IPS DF 19.7 (cell line): ENCODE measurements at places on chromosomes 16 and 17.

DNA sequence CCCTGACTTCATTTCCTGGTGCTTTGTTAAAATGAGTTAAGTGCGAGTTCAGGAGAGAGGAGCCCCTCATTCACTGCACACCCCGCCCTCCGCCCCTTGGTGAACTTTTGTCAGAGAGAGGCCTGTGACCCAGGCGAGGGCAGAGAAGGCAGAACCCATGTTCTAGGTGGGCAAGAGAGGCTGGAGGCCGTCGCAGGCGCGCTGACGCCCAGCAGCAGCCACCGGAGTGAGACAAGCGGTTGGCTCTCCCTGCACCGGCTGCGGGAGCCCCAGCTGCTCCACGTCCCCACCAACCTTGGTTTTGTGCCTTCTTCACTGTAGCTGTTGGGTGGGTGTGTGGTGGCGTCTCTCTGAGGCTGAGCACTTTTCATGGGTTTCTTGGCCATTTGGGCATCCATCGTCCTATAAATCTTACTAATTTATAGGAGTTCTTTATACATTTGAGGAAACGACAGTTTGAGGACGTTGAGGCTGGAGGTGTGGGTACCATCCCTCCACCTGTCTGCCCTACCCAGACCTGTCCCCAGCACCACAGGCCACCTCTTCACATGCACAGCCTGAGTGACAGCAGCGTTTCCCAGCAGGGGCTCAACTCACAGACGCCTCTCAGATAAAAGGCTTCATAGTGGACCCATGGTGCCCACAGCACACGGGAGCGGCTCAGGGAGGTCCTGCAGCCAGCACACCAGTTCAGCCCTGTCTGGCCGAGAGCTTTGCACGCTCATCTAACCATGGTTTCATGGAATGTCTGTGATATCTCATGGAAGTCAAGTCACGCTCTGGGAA, 45.2 kb upstream of the CBFA2T3 start:
- DNase-seq = no peak

DNA sequence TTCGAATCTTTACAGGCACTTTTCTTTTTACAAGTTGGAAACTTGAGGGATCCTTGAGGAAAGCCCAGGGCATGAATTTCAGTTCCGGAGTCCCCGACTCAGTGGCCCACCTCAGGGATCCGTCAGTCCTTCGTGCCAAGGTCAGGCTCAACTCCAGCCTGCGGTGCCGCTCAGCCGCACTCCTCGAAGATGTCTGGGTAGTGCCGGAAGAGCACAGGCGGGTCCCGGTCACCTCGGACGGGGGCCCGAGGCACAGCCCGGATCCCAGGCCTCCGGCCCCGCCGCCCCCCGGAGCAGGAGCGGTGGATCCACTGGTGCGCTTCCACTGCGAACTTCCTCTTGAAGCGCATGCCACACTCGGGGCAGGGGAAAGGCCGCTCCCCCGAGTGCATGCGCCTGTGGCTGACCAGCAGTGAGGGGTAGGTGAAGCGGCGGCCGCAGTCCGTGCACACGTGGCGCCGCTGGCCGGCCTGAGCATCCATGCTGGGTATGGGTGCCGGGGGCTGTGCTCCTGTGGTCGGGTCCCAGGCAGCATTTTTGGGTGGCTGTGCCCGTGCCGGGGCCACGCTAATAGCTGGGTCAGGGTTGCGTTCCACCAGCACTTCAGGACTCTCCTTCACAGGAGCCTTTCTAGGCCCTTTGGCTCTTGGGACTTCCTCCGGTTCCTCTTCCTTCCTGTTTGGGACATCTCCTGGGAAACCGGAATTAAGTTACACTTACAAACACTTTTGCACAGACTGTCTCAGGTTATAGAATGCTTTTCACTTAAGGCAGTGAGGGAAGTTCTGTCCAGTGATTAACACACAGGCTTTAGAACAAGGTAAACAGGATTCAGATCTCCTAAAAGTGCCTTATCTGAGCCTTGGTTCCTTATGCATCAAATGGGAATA, 1.5 kb downstream of the ZNF688 start:
- no peak for DNase-seq

DNA sequence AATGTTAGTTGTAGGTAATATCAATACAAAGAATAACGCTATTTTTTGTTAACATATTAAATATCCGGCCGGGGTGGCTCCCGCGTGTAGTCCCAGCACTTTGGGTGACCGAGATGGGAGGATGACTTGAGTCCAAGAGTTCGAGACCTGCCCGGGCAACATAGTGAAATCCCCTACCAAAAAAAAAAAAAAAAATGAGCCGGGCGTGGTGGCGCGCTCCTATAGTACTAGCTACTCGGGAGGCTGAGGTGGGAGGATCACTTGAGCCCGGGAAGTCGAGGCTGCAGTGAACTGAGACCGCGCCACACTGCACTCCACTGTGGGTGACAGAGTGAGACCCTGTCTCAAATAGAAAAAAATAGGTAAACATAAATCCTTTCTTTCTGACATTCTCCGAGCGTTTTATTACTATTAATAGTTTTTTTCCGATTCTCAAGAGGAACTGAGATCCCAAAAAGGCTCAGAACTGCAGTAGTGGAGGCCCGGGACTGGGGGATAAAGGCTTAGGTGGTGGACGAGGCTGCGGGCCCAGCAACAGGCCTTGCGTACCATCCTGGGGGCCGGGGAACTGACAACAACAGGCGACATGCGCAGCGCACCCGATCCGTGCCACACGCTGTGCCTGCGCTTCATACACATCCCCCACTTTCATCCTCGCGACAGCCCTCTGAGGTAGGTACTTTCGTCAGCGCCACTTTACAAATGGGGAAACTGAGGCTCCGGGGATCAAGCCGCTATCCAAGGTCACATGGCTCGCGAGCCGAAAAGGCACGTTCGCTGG, 919 bp downstream of the N4BP1 start:
- DNase-seq = no peak

DNA sequence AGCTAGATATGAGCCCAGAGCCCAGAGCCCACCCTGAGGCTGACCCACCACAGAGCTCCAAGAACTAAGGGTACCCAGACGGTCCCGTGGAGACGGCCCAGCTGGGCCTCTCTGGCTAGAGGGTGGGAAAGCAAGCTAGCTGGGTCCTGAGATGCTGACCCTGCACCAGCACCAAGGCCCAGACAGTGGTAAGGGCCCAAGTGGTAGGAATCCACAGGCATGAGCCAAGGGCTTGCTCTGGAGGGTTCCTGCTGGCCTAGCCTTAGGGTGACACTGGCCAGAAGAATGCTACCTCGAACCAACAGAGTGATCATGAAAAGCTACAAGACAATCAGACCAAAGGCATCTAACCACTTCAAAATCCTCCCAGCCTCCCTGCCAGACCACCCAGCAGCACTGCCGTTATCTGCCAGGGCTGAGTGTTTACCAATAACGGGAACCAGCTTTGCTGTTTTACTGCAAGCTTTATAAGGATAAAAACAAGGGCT, 13.2 kb downstream of the HIC1 start:
- no peak for DNase-seq

- no peak for DNase-seq
These were observed 65.9 kb downstream of the VPS35L start for GRCh38 chr16:19621445-19621844.

DNA sequence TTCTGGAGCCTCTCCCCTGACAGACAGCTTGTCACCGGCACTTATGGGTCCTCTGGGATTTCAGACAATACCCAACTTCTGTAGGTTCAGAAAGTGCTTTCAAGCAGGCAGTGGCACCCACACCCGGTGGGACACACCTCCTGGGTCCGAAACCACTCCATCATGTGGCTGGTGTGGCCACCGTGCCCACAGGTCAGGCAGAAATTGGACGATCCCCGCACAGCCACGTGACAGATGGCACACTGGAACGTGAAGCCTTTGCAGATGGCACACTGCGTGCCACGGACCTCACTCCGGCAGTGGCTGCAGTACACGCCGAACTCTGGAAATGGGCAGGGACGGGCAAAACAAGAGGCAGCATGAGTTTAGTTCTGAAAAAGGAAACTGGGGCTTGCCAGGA, 99.5 kb upstream of the FA2H start:
- DNase-seq = no peak

GRCh38 chr17:67124450-67125148, 80.2 kb downstream of the CACNG1 start:
- no peak for DNase-seq

DNA sequence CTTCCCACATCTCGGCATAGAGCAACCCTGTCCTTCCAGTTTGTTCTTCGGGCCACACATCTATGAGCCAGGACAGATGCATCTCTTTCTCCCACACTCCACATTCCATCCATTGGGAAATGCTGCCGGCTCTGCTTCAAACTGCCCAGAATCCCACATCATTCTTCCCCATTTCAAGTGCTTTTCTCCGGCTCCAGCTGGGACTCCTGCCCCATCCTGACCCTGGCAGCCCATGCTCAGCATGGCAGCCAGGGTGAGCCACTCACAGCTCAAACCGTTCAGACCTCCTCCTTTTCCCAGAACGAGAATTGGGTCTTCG, 132.8 kb upstream of the SDK2 start:
- no peak for DNase-seq

DNA sequence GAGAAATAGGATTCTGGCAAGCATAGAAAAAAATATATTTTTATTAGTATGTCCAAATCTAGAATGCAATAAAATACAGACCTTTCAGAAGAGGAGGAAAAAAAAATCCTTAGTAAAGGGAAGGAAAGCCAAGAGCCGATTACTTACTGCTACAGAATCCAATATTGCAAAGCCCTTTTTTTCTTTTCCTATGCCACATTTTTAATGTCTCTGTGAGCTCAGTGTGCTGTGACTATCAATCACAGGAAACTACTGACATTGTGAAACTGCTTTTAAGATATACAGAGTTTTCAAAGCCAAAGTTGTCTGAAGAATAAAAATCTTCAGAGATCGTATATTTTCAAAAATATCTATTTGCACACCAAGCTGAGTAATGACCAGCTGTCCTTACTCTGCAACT, 120.4 kb downstream of the CHD9NB start:
- DNase-seq = no peak

- no peak for DNase-seq
These were observed 2.3 kb downstream of the KRTAP1-5 start for GRCh38 chr17:41024697-41025096.

DNA sequence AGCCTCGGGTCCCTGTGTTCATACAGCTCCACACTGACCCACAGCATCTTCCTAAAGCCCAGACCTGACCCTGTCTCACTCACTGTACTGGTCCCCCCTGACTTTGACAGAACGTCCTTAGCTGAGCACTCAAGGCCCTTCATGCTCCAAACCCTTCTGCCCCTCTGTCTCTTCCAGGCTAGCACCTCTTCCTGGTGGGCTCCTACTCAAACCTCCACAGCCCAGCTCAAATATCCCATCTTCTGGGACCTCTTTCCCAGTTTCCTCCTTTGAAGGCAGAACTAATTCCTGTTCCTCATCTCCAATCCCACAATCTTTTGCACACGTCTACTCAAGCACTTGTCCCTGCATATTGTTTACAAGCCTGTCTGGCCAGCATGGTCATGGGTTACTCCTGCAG, 8.8 kb downstream of the GRIN2C start:
- DNase-seq = no peak

GRCh38 chr16:4321286-4322120, 5.6 kb downstream of the GLIS2 start:
- DNase-seq = no peak

DNA sequence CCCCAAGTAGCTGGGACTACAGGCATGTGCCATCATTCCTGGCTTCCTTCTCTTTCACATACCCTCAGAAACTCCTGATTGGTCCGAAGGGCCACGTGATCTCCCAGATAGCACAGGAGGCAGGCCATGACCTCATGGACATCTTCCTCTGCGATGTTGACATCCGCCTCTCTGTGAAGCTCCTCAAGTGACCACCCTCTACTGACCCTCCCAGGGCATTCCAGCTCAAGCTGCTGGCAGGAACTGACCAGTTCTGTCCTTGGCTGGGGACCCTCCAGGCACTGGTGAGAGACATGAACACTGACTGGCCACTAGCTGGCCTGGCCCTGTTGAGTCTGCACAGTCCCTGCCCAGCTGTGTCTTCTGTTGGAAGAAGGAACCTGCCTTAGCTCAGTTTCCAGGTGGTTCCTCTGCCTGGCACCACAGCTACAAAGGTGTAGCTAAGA, 5.6 kb downstream of the ERAL1 start:
- no peak for DNase-seq

DNA sequence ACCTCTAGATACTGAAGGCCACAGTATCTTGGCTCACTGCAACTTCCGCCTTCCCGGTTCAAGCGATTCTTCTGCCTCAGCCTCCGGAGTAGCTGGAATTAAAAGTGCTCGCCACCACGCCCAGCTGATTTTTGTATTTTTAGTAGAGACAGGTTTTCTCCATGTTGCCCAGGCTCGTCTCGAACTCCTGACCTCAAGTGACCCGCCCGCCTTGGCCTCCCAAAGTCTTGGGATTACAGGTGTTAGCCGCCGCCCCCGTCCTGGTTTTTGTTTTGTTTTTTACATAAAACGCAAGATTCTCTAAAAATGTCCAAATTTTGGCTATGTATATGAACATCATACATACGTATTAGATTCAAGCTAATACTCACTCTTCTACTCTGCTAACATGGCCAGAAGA, 2.0 kb upstream of the GGNBP2 start:
- DNase-seq = no peak

- DNase-seq = peak; percentile 59
These were observed 60.1 kb upstream of the TMEM132E start for GRCh38 chr17:34519282-34519681.

DNA sequence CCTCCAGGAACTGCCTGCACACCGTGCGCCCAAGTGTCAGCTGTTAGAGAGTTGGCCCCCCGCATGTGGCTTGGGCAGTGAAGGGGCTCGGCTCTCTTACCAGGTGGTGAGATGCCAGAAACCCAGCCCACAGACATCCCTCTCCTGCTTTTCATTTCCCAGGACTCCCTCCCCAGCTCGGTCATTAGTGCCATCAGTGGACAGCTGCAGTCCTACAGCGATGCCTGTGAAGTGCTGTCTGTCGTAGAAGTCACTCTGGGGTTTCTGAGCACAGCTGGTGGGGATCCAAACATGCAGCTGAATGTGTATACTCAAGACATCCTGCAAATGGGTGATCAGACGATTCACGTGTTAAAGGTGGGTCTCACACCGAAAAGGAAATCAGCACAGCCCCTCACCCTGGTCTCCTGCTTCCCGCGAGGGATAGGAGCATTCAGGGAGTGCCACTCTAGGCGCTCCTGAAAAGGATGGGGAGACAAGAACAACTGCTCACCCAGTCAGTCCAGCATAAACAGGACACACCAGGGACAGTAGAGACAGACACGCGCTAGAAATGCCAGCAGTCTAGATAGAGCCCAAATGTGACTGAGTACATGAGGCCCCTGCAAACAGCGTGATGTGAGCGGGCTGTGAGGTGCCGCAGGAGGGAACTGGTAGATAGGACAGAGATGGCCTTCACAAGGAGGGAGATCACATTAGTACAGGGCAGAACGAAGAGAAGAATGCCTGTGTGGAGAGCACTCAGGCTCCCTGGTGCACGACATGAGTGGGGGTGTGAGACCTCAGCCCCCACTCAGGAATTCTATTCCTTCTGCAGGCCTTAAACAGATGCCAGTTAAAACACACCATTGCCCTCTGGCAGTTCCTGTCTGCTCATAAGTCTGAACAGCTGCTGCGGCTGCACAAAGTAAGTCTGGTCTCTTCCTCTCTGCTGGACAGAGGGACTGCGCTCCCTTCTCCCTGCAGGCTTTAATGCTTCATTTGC, 25.7 kb upstream of the ENDOV start:
- no peak for DNase-seq

- DNase-seq = no peak
These were observed 85.2 kb downstream of the SMG6 start for GRCh38 chr17:2218426-2218825.
